ENCODE measurements at places on chromosomes 12 and 14. TPM values are rescaled to one million over a fixed set of nuclear protein-coding genes. Genes with fewer than 3 reads are reported as not detected.

- DNase-seq, result peak; percentile 39
These were observed 16.3 kb downstream of the GLTP start for GRCh38 chr12:109863847-109864712.

GRCh38 chr12:15649347-15649746 lies 139.8 kb downstream of the EPS8 start:
- no peak for DNase-seq

DNA sequence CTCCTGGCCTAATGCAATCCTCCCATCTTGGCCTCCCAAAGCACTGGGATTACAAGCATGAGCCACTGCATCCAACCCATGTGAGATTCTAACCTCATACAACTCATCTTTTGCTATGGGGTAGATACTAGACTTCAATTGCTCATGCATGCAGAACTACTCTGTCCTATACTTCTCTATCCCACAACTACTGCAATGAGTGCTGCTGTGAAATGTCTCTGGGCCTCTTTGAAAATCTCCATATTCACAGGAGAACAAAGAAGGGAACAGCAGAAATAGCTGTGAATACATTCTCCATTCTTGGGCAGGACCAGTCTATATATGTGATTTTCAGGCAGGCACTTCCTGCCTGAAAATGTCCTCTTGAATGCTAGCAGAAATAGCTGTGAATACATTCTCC lies 220.7 kb upstream of the GRIP1 start:
- no peak for DNase-seq

DHRS4L2 gene
- total RNA-seq, result 13.4 TPM

- DNase-seq, result no peak
These were observed 5.6 kb downstream of the FBXO33 start for GRCh38 chr14:39426605-39427004.

DNA sequence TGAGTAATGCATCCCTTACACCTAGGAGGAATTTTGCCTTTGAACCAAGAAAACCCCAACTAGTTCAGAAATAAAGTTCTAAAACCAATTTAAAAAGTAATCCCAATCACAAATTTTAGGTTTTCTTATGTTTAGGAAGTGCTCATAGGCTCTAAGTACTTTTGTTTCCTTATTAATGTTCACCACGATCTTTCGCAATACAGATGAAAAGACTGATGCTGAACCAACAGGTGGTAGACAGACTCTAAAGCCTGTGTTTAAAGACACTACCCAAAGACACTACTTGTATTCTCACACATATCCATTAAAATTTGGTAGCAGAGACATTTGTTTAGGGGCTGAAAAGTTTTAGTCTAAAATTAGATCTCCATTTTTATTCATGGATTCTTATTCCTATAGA lies 10.6 kb upstream of the PHLDA1 start:
- DNase-seq, result no peak

RIPK3 gene
- total RNA-seq, result 13.4 TPM

Measured in breast epithelium (tissue), 4 donors.